ENCODE measurements at places on chromosomes 11 and 22.

DNA sequence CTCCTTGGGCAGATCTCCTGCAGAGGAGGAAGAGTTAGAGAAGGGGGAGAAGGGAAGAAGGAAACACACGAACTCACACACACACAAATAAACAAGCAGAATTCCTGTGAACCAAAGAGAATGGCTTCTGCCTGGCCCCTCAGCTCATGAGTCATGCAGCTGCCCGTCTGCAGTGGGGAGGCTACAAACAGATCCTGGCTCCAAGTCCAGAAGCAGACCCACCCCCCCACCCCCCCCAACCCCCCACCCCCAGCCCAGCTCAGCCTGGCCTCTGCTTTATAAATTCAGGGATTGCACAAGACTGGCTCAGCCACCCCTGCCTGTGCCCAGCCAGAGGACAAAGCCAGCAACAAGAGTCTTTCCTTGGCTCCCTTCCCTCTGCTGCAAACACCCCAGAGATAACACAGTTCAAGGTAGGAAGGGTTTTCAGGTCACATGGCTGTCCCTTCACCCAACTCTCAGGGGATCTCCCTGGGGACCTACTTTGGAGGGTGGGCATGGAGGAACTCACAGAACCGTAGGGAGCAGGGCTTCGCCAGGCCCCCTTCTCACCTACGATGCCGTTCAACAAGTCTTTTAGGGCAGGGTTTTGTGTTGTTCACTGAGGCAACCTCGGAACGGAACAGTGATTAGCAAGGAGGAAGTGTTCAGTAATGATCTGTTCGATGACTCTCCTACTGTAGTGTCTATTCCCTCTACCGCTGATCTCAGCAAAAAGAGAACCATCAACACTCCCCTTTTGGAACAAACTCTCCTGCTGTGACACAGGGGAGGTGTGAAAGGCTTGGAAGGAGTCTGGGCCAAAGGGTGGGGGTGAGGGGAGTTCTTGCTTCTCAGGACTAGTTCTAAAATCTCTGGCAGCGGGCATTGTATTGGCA is 35.5 kb downstream of the RPL27A start:
- DNase-seq = peak; percentile 24

DNA sequence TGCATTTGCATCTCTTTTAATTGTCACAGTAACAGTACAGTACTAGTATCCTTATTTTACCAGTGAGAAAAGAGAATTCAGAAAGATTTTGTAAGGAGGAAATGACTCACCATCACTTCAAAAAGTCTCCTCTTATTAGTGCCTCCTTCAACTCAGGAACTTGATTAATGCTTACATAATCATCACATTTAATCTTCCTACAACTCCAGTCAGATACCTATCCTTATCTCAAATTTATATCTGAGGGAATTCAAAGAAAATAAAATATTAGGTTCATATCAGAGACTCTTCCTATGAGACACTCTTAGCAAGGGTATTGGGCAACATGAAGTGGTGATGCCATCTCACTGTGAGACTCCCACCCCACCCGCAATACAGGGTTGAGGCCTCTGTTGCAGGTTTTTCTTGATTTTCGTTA is 26.1 kb upstream of the CTSC start:
- DNase-seq = no peak

DNA sequence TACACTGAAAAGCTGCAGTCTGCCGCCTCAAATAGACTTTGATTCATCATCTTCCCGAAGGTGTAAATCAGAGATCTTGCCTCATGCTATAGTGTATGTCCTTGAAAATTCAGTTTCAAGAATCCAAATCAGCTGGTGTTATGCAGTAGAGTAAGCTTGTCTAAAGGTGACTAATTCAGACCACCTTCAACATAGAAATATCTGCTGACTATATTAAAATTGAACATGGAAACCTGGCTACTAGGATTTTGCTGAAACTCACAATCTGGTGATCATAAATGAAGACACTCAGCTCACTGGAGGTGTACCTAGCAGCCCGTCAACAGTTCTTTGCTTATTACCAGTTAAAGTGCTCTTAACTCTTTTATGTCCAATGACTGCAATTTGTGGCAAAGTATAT is 266.6 kb downstream of the CADM1 start:
- DNase-seq = no peak

DNA sequence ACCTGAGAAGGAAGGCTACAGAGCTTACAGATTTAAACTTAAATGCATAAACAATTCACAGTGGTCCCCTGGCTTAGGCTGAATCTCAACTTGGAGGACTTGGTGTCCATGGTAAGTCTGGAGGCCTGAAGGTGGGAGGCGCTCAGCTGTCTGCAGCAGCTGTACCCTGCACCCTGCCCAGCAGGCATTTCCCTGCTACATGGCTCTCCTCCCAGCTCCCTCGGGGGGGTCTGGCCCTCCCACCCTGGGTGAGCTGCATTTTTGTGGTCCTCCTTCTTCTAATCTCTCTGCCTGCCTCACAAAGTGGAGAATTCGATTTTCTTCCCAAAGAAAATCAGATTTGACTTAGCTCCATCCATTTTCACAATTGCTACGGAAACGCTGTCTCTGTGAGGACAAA is 273.2 kb downstream of the KIRREL3 start:
- DNase-seq = no peak

- DNase-seq = no peak
Observed at GRCh38 chr11:43723617-43724016, 43.1 kb downstream of the HSD17B12 start.

DNA sequence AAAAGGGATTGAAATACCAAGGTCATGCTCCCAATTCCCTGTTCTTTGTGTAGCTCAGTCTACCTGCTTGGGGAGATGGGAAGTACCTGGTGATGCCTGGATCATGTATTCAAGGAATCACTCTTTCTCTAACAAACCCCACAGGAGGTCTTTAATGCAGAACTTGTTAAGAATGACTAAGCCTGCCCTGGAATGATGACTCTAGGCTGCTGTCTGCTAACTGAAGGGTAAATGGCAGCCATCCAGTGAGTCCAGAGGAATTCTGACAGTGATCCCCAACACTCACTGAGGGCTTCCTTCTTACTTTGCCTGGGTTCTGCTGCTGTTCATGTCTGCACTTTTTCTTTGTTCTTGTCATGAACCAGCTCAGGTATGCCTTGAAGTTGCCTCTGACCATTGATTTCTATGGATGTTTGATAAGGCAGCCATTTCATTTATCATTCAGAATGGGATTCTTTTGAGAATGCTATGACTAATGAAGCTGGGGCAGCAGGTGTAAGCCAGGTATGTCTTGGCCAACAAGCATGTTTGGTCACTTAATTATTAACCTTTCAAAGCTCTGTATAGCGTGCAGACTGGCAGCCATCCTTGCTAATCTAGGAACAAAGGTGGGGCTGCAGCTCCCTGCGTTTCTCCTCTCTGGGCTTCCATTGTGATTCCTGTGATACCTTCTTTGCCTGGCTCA is 11.4 kb downstream of the PRSS23 start:
- no peak for DNase-seq

DNA sequence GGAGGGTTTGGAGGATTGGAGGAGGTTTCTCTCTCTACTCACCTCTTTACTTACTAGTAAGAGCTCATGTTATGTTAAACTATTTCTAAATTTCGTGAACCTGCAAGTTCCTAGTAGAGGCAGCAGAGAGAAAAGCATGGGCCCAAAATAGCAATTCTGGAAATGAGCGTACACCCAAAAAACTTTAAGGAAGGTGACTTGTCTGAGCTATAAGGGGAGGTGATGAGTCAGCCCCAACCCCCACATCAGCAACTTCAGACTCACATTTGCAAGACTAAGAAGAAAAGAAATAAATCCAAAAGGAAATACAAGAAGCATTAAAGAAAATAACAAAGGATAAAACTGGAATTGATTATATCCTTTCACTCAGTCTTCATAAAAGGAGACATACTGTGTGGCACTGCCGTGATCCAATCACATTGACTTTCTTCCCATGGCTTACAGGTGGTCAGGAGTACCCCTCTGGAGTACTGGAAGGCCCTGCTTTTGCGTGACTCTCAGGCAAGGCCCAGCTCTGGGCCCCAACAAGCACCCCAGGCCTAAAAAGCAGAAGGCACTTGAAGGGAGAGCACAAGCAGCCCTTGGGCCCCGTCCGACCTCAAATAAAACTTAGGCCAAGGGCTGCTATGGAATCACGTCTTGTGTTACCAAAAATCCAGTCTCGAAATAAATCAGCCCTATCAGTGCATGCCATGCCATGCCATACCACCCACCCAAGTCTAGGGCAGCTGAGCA is 14.3 kb downstream of the PACSIN2 start:
- no peak for DNase-seq

GRCh38 chr22:50306753-50307749 is at the start of gene PLXNB2:
PLXNB2 (minus strand) TSS chr22:50307646; CDS start chr22:50290584, 17,062 bp downstream.
- no peak for DNase-seq

DNA sequence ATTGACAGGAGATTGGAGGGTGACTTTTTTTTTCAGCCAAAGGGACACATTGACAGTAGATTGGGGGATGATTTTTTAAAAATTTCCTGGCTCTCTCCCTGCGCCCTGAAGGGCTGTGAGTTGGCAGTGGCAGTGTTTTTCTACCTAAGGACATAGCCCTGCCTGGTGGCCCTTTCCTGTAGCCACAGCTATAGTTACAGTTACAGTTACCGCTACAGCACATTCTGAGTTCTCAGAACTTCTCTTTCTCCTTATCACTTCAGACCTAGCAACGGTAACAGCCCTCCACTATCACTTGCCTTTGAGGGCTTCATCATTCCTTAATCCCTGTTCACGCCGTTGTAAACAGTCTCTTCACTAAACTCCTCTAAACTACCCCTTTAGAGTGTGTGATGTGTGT is 684 bp downstream of the MRGPRX2 start:
- DNase-seq = no peak

GRCh38 chr11:106493751-106494150 is 416.3 kb downstream of the AASDHPPT start:
- DNase-seq = no peak

DNA sequence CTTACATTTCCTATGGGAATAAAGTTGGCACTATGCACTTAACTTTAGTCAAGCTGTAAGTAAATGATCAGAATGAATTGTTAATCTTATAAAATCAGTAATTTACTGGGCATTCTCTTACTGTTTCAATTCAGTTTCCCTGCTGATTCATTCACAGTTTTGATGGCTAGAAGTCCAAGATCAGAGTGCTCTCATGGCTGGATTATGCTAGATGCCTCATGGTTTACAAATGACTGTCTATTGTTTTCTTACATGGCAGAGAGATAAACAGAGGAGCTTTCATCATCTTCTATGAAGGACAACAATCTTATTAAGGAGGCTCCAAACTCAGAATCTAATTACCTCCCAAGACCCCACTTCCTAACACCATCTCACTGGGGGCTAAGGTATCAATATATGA is 135.1 kb upstream of the CARD18 start:
- no peak for DNase-seq

- no peak for DNase-seq
Observed at GRCh38 chr11:114359342-114359741, 41.0 kb downstream of the C11orf71 start.

- DNase-seq = no peak
Observed at GRCh38 chr11:102387043-102387781, 40.2 kb downstream of the BIRC2 start.

- no peak for DNase-seq
Observed at GRCh38 chr11:32563600-32563959, 20.1 kb upstream of the EIF3M start.

- DNase-seq = no peak
Observed at GRCh38 chr11:64604458-64605243, 13.6 kb downstream of the SLC22A12 start.

DNA sequence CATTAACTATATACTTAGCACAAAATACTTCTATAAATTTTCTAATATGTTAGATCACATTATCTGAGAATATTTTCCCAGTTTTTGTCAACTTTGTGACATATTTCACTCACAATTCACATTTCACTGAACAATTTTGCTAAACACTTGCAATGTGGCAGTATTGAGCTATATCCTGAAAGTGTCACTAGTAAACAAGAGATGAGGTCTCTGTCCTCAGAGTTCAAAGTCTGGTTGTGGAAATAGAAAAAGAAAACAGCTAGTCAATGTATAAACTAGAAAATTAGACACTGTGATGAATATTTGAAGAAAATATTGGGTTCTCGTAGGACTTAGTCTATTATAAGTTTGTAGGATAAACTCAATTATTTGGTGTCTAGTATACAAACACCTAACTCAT is 87.4 kb upstream of the CHORDC1 start:
- DNase-seq = no peak

DNA sequence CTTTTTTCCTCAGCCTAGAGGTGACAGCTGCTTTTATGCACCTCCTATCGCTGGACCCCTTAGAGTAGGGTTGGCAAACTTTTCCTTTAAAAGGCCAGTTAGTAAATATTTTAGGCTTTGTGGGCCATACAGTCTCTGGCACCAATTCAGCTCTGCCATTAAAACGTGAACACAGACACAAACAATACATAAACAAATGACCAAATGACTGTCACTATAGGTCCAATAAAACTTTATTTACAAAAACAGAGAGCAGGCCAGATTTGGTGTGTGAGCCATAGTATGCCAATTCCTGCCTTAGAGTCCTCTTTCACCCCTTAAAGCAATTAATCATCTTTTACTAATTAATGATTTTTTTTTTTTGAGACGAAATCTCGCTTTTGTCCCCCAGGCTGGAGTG is 61.1 kb upstream of the RPS13 start:
- DNase-seq = no peak

DNA sequence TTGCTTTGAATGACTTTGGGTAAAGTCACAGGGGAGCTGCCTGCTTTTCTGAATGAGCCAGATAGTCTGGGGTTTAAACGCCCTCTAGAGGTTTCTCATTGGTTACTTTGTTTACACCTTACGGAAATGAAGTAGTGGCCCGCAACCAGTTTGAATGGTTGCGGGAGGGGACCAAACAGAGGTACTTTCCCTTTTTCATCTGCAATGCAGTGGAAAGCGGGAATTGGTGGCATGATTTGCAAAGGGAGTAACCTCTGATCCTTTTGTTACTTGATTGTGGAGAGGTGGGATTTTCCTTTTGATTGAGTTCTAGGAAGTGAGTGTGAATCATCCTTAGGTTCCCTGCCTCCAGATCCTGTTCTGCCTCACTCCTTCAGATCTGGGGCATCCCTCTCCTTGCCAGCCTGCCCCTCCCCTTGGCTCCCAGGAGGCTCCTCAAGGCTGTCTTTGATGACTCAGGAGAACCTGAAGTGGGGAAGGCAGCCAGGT is 15.9 kb upstream of the GLYATL1 start:
- peak; percentile 43 for DNase-seq

DNA sequence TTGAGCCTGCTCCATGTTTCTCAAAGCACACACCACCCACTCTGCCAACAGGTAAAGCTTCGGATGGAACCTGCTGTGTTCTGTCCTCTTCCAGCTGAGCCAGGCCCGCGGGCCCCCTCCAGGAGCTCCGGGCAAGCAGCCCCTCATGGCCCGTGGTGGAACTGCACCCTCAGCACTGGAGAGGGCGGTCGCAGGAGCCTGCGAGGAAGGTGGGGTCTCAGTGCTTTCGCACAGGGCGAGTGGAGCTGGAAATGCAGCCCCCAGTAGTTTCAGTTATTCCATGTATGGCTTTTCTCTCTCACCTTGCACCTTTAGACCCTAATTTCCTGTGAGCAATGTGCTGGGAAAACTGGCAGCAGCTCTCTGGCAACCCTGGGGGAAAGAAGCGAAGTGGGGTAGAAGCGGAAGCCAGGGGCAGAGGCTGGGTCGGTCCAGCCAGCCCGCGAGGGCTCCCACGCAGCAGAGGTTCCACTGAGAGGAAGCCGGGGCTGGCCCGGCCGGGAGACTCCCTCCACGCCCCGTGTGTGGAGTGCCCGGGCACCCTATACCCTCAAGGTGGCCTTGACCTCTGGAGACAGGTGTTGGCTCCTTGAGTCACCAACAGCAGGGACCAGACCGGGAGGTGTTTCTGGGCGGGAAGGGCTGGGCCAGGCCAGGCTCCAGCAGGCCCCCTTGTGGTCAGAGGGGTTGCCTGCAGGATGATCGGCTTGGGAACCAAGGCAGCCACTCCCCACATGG is 119.9 kb upstream of the TMEM45B start:
- no peak for DNase-seq
